Ureter (tissue), 1 donor: ENCODE measurements at places on chromosomes 2 and 18. TPM values are rescaled to one million over a fixed set of nuclear protein-coding genes. Genes with fewer than 3 reads are reported as not detected.

Gene CDKL4
- 0.44 TPM for total RNA-seq

- DNase-seq = no peak
Observed at GRCh38 chr2:55137024-55137958, 87.0 kb upstream of the RTN4 start.

DNA sequence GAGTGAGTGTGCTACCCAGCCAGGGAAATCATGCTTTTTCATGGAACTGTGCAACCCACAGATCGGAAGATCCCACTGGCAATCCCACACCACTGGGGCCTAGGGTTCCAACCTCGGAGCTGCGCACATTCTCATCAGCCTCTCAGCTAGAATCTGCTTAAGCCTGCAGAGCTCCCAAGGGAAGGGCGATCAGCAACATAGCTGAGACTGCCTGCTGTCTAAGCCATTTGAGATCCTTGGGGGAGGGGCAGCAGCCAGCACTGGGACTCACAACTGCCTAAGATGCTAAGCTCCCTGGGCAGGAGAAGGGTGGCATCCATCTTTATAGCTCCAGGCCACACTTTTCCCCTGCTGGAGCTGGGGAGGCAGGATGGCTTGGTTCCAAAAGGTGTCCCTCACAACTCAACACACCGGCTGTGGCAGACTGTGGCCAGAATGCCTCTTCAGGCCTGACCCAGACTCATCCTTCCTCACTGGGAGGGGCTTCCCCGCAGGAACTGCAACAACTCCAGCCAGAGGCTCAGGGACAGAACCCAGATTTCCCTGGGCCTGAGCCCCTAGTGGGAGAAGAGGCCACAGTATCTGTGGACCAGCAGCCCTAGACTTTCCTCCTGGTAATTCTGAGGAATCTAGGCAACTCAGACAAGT, 1133.3 kb upstream of the PIK3C3 start:
- DNase-seq = no peak

- no peak for DNase-seq
Observed at GRCh38 chr2:229339618-229340017, 68.5 kb upstream of the PID1 start.
